ENCODE measurements at places on chromosomes 13 and 19.

GRCh38 chr19:29260477-29261317 lies 47.7 kb upstream of the UQCRFS1 start:
- DNase-seq = no peak

DNA sequence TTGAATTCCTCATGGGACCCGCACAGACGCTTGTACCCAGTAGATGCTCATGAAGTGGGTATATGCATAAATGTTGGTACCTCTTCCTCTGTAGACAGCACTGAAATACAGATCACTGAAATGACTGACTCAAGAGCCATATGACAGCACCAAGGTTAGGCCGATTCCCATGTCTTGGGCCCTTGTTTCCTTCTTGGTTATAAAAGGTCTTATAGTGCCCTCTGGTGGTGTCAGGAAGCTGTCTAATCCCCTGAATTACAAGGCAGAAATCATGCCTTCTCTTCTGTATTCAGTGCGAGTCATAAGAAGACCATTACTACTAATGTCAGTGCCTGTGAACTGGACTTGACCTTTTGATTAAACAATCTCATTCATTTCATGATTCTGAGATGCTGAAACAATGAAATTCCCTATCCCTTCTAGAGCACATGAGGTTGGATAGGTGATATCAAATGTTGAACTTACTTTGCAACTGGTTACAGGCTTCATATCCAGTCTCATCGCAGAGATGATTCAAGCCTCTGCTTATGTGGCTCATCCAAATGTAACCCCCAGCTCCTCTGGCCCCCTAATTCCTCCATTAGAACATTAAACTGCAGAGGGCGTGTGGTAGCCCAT lies 59.7 kb downstream of the SPATA13 start:
- no peak for DNase-seq

DNA sequence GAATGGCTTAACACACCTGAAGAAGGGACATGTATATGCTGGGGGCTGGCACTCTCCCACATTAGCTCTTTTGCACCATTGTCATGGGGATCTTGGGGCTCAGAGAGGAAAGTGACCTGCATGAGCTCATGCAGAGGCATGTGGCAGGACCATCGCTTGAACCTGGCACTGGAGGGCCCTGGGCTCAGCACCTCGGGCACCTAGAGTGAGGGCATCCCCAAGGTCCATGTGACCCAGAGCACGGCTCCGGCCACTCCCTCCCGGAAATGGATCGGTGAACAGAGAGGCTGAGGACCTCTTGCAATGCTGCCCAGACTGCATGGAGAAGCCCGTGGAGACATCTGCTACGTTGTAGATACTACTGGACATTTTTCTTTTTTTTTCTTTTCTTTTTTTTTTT lies 38.6 kb upstream of the CCNE1 start:
- no peak for DNase-seq

- DNase-seq = no peak
Measured at GRCh38 chr19:14497228-14497921, 1.4 kb upstream of the GIPC1 start.

GRCh38 chr19:21130097-21130775 lies 11.6 kb upstream of the ZNF431 start:
- no peak for DNase-seq

- DNase-seq = no peak
Measured at GRCh38 chr13:44129418-44129817, 244.2 kb upstream of the SERP2 start.

GRCh38 chr13:51771418-51772104 lies 32.4 kb downstream of the DHRS12 start:
- no peak for DNase-seq

- no peak for DNase-seq
Measured at GRCh38 chr13:34263681-34264080, 445.7 kb downstream of the RFC3 start.

DNA sequence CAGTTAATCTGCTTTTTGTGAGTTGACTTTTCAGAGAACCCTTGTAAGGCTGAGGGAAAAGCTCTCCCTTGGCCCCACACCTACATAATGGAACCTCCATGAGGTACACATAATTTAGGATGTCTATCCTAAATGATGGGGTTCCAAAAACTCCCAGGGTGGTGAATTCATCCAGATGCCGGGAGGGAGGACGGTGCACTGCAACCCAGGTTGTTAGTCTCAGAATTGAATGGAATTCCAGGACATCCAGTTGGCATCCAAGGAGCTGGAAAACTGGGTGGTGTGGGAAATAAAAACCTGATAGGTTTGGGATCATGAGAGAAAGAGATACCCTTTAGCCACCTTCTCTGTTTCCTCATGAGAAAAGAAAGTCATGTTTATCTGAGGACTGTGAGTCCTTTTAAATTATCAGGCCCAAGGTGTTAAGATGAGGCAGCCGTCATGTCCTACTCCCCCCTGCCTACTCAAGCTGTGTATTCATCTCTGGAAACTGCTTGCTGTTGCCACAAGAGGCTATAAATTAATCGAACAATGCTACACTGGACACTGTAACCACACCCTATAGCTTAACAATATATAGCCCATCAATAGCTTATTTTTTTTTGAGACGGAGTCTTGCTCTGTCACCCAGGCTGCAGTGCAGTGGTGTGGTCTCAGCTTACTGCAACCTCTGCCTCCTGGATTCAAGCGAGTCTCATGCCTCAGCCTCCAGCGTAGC lies 49.5 kb downstream of the C13orf46 start:
- no peak for DNase-seq

DNA sequence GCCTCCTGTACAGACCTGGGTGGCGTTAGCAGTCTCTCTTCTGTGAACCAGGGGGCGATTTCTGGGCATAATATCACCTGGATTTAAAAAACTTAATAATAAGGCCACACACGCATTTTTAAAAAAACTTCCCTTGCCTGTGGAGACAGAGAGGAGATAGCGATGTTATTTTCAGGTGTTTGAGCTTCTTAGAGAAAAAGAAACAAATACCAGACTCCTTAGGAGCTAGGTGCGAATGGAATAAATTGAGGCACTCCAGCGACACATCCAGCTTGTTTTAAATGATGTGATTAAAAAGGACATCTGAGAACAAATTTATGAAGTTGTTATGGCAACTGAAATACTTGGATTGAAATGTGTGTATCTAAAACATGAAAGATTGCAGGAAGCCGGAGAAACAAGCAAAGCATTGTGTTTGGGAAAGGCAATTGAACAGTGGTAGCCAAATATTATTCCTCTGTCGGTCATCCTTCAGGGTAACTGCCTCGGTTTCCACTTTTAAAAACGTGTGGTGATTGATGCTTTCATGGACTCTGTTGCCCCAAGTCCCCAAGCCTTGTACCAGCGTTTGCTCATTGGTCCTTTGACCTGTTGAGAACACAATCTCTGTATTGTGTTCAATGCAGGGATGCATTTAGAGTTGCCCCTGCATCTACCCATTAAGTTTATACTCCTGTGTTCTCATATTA lies 158.7 kb downstream of the TM9SF2 start:
- DNase-seq = no peak

DNA sequence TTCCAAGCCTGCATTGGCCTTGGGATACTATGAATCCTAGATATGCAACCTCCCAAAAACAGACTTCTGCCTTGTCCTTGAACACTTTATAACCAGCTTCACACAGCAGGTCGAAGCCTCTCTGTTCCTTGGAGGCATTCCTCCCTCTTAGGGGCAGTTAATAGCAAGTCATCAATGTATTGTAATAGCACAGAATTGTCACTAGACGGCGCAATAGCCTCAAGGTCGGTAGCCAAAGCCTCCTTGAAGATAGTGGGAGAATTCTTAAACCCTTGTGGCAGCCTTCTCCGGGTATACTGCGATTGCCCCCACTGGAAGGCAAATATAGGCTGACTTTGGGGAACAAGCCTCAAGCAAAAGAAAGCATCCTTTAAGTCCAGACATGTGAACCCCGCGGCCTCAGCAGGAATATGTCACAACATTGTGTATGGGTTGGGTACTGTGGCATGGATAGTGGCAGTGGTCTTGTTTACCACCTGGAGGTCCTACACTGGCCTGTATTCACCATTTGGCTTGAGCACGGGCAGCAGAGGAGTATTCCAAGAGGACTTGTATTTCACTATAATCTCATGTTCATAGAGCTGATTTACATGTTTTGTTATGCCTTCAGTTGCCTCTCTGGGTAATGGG lies 61.1 kb downstream of the ZNF431 start:
- no peak for DNase-seq

- DNase-seq = no peak
Measured at GRCh38 chr13:111330066-111330610, 9.7 kb downstream of the TEX29 start.

DNA sequence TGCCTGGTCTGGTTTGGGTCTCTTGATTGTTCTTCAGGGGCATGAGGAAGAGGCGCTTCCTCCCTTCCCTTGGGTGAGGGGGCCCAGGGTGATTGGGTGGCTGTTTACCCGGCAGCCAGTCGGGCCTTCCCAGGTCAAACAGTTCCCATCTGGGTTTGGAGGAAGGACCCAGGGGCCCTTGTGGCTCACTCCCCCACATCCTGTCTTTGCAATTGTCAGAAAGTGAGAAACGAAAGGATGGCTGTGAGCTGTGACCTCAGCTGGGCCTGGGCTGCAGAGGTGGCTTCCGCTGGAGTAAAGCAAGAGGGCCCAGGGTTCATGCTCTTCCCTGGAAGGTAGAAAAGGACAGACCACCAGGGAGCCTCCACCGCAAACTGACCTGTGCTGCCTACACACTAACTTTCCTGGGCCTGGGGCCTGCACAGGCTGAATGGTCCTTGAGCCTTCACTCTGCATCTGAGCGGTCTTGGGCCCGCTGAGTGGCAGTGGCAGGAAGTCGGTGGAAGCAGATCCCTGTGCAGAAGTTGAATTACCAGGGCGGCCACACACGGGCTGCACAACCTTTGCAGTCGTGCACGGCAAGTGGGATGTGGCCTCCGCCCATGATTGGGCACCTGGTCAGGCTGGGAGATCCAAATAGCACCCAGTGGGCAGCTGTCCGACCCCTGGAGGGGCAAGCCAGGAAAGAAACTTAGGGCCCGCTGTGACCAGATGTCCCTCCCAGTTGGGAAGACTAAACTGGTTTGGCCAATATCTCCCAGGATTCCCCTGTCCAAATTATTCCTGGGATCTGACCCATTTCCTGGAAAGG lies 5.3 kb upstream of the CD79A start:
- DNase-seq = no peak

GRCh38 chr13:23963184-23963931 lies 66.1 kb upstream of the C1QTNF9B start:
- no peak for DNase-seq

GRCh38 chr13:97240788-97241734 lies 18.9 kb downstream of the MBNL2 start:
- no peak for DNase-seq

- no peak for DNase-seq
Measured at GRCh38 chr13:43240278-43240677, 216.9 kb downstream of the DNAJC15 start.

- no peak for DNase-seq
Measured at GRCh38 chr13:112700291-112701060, 10.6 kb downstream of the ATP11A start.

- DNase-seq = no peak
Measured at GRCh38 chr13:80778297-80778696, 437.4 kb upstream of the SPRY2 start.

DNA sequence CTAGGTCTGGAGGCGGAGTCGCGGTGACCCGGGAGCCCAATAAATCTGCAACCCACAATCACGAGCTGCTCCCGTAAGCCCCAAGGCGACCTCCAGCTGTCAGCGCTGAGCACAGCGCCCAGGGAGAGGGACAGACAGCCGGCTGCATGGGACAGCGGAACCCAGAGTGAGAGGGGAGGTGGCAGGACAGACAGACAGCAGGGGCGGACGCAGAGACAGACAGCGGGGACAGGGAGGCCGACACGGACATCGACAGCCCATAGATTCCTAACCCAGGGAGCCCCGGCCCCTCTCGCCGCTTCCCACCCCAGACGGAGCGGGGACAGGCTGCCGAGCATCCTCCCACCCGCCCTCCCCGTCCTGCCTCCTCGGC lies at the start of gene SLC5A5:
SLC5A5 (plus strand) TSS at position 68 of the 373 bp plus-strand sequence. CDS start 375 bp downstream, outside the sequence.
- no peak for DNase-seq

DNA sequence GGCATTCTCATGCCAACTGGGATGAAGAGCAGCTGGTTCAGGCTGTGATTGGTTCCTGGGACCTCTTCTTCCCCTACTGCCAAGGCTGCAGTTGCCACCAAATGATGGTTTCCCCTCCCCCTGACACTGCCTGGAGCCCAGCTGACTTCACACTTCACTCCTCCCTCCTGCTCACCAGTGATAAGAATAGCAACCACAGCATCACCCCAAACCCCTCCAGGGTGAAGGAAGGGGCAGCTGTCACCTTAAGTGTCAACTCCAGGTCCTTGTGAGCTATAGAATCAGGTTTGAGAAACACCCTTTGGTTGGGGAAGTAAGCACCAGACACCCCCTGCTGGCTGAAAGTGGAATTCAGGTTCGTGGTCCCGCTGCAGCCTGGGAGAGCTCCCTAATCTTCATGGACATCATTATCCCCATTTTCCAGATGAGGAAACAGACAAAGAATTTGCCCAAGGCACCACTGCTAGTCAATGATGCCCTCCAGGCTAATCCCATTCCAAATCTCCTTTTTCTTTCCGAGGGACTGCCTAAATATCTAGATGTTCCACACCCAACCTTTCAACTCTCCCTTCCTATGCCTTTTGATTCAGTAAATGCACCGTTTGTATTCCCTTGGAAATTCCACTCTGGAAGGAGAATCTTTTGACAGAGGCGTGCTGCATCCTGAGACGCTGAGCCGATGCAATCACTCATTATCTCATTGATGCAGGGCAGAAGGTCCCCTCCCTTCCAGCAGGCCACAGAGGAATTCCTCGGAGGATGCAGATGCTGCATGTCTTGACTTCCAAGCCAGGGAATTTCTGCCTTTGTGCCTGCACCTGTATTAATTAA lies 50.6 kb upstream of the UQCRFS1 start:
- peak; percentile 13 for DNase-seq

DNA sequence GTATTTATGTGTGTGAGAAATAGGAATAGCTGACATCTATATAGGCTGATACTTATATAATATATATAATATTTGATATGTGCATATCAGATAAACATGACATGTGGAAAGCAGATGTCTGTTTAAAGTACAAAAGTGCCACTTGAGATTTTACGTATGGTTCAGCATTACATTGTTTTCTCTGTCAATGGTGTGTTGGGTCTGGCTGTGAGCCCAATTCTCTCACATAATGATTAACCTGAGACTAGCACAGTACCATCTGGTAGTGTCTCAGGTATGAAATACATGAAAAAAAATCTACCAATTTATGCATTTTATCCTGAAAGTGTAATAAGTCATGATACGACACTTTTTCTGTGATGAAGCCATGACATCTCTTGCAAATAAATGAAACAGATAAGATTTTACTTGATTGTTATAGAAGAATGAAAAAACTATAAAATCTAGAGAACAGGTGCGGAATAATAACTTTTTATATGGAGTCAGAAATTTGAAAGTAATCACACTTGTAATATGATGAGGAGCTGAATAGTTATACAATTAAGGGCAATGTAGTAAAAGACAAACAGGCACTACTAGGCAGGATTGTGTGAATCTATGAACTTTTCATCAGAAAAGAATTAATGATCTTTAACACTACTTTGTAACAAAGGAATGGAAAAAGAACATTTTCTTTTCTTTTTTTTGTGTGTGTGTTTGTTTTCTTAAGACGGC lies 1405.0 kb downstream of the OLFM4 start:
- DNase-seq = no peak

GRCh38 chr19:3073931-3074595 lies 11.8 kb upstream of the TLE5 start:
- DNase-seq = no peak

GRCh38 chr13:32267836-32268439 lies 47.2 kb downstream of the ZAR1L start:
- DNase-seq = no peak

GRCh38 chr19:42419309-42419708 lies 7.9 kb downstream of the LIPE start:
- DNase-seq = no peak

Measured in stimulated activated CD8-positive, alpha-beta memory T cell treated with anti-CD3 and anti-CD28 coated beads, Interleukin-15, amount 100 ng/mL, for 4 hours (primary cell).